K562 (cell line): ENCODE measurements at places on chromosomes 3 and 15. TPM values are rescaled to one million over a fixed set of nuclear protein-coding genes. Genes with fewer than 3 reads are reported as not detected.

TRAIP gene
- 20.2 and 24.7 TPM in 2 replicates for total RNA-seq

SNX22 gene
- 1.8 and 3.0 TPM in 2 replicates for total RNA-seq

TMEM207 gene
- total RNA-seq = not detected in 2 replicates

KLHDC8B gene
- total RNA-seq = 32.9 and 34.1 TPM in 2 replicates

BAHD1 gene
- total RNA-seq = 33.6 and 38.5 TPM in 2 replicates

ECE2 gene
- total RNA-seq = not detected in 2 replicates

SMARCC1 gene
- 195 and 199 TPM in 2 replicates for total RNA-seq

NR2E3 gene
- not detected in 2 replicates for total RNA-seq

HESX1 gene
- total RNA-seq = 0.16 and 0.34 TPM in 2 replicates

ALG1L2 gene
- 0.53 TPM in 1 of 2 replicates, not detected in the other for total RNA-seq

DOCK3 gene
- 0.02 TPM in 2 replicates for total RNA-seq

SYNM gene
- total RNA-seq = 0.18 TPM in 2 replicates

DNA sequence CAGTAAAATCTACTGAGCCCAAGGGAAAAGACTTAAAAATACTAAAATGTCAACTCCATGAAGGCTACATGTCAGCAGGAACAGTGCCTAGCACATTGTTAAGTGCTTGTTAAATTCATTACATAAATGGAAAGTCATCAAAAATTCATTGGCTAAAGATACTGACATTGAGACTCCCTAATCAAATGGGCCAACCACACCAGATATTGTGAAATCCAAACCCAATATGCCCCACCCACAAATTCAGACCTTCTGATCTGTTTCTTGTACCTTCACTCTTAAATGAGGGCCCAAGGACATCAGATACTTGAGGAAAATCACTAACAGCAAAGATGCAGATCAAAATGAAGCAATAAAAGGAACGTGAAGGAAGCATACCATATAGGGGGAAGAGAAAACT, 20.7 kb downstream of the MRPS22 start:
- H3K36me3 ChIP-seq = peaks cover 96% of the 10 kb centered on the region
- no peak overlapping the region for H3K4me3 ChIP-seq
- no peak for DNase-seq
- no peaks in the 10 kb centered on the region for H3K27me3 ChIP-seq
- no peaks in the 10 kb centered on the region for H3K4me1 ChIP-seq

- DNase-seq = no peak
- H3K4me1 ChIP-seq = no peaks in the 10 kb centered on the region
- no peaks in the 10 kb centered on the region for H3K36me3 ChIP-seq
- no peak overlapping the region for H3K4me3 ChIP-seq
- H3K27me3 ChIP-seq = no peaks in the 10 kb centered on the region
Measured at GRCh38 chr3:55675478-55675877, 188.4 kb upstream of the WNT5A start.

GRCh38 chr3:86152620-86153019, 838.3 kb downstream of the VGLL3 start:
- H3K4me1 ChIP-seq = no peaks in the 10 kb centered on the region
- DNase-seq = no peak
- no peak overlapping the region for H3K27ac ChIP-seq
- no peak overlapping the region for H3K4me3 ChIP-seq
- no peaks in the 10 kb centered on the region for H3K27me3 ChIP-seq

GRCh38 chr3:123036352-123037014, 8.9 kb upstream of the SEMA5B start:
- H3K36me3 ChIP-seq = no peaks in the 10 kb centered on the region
- no peaks in the 10 kb centered on the region for H3K4me1 ChIP-seq

DNA sequence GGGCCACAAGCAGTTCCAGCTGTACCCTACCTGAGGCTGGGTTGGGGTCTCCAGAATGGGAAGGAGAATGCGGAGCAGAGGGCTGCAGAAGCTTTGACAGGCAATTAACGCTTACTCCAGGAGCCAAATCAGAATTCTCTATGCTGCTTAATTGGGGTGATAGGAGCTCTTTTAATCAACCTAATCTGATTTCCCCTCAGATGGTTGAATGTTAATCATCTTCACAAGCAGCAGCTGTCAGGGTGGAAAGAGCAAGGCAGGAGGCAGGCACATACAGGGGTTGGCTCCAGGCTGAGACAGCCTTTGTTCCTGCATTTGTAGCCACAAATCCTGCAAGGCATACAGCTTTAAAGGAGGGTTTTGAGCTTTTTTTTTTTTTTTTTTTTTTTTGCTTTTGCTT, 2.6 kb downstream of the CILP start:
- H3K36me3 ChIP-seq = no peaks in the 10 kb centered on the region
- H3K27ac ChIP-seq = no peak overlapping the region
- no peak for DNase-seq
- peaks cover 37% of the 10 kb centered on the region for H3K27me3 ChIP-seq
- no peak overlapping the region for H3K4me3 ChIP-seq
- peaks cover 25% of the 10 kb centered on the region; the same call in 1 of the 2 replicates for H3K4me1 ChIP-seq

GRCh38 chr15:73518876-73519733, 76.1 kb downstream of the REC114 start:
- H3K36me3 ChIP-seq = no peaks in the 10 kb centered on the region
- no peaks in the 10 kb centered on the region for H3K27me3 ChIP-seq
- no peak overlapping the region for H3K4me3 ChIP-seq
- no peak for DNase-seq
- peaks cover 2% of the 10 kb centered on the region; the same call in 1 of the 2 replicates for H3K4me1 ChIP-seq

DNA sequence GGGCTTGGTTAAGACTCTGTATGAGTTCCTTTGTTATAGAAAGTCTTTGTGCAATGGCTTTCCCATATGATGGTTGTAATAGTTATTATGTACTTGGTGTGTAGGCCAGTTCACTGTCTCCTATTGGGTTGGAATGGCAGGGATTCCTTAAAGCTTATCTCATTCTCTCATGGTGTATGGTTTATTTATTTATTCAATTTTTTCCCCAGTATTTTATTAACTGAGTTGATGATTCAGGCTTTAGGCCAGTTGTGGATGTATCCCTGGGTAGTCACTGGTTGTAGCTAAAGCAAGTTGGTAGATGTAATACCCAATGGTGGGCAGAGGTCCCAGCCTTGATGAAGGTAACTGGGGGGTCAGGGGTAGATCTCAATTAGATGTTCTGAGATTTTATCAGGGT, 349.4 kb downstream of the DOCK3 start:
- H3K27ac ChIP-seq = no peak overlapping the region
- no peak overlapping the region for H3K4me3 ChIP-seq
- H3K27me3 ChIP-seq = no peaks in the 10 kb centered on the region
- H3K36me3 ChIP-seq = no peaks in the 10 kb centered on the region
- DNase-seq = no peak

DNA sequence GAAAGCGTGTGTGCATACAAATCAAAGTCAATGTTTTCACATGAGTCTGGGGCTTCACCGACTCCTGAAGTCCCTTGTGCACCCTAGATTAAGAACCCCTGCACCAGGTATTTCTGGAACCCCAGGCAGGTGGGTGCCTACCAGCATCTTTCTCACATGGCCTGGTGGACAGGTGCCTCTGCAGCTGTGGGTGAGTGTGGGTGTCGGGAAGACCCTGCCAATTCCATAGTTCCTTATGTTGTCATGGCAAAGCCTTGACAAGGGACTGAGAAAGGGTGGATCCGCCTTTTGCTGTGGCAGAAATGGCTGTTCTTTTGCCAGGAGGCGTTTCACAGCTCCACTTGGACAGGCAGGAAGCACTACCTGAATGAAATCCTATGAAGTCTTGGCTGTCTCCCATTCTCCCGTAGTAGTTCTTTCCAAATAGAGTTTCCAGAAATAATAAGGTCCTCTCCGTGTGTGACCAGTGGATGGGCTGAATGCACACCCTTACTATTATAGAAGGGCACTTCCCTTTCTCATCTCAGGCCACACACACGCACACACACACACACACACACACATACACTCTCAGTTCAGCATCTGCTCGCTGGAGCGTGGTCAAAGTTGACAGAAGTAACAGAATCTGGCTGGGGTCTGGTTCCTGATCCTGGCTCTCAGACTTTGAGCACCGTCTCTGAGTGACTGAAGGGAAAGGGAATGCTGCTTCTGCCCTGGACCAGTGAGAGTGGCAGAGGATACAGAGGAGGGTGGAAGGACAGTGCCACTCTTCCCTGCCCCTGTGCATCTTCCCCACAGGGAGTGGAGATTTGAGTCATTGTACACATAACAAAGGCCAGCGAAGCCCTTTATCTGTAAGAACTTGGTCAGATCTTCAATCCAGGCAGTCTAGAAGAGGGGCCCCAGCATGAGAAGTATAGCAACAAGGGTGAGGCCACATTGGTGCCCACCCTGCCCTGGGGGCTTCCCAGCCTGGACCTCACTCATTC, 38.7 kb downstream of the PDIA5 start:
- no peak for DNase-seq
- H3K4me1 ChIP-seq = no peaks in the 10 kb centered on the region
- no peak overlapping the region for H3K4me3 ChIP-seq
- no peaks in the 10 kb centered on the region for H3K27me3 ChIP-seq
- H3K36me3 ChIP-seq = peaks cover 88% of the 10 kb centered on the region; the same call in 2 of the 3 replicates

- no peaks in the 10 kb centered on the region for H3K36me3 ChIP-seq
- H3K4me3 ChIP-seq = no peak overlapping the region
- DNase-seq = no peak
Measured at GRCh38 chr3:108106031-108106430, 15.2 kb upstream of the CD47 start.

DNA sequence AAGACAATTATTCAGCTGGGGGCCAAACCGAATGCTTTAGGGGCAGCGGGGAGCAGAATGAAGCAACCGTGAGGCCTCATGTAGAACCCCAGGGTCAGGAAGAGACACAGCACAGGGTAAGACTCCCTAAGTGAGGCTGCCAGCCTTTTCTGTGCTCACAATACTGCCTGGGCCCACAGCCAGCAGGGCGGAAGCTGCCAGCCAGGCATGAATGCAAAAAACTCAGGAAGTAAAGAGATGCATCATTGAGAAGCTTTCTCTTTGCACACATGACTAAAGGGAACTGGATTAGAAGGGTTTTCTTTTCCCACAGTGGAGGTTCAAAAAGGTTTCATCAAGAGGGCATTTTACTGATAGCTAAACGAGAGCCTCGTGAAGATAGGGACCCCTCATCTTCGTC, 33.3 kb downstream of the CA12 start:
- no peak overlapping the region for H3K27ac ChIP-seq
- no peaks in the 10 kb centered on the region for H3K27me3 ChIP-seq
- no peaks in the 10 kb centered on the region for H3K36me3 ChIP-seq
- H3K4me1 ChIP-seq = peaks cover 16% of the 10 kb centered on the region
- no peak overlapping the region for H3K4me3 ChIP-seq
- no peak for DNase-seq

- peak overlapping the region; percentile 42; the same call in 2 of the 3 replicates for H3K27ac ChIP-seq
- H3K36me3 ChIP-seq = no peaks in the 10 kb centered on the region; the same call in 2 of the 3 replicates
- no peaks in the 10 kb centered on the region for H3K27me3 ChIP-seq
Measured at GRCh38 chr15:85024509-85025336, 43.1 kb downstream of the PDE8A start.

DNA sequence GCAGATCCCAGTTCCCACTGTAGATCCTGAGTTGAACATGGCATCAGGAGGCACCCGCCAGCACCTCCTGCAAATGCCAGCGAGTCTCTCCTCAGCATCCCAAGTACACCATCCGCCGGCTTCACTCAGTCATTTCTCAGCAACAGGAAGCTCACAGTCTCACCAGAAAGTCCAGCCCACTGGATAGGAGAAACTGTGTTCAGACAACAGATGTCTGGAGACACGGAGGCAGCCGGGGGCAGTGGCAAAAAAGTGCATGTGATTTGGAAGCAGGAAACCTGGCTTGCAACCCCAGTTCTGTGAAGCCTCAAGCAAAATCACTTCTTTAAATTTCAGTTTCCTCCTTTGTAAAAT, 68.7 kb downstream of the SRGAP3 start:
- no peak for DNase-seq
- no peaks in the 10 kb centered on the region for H3K36me3 ChIP-seq
- H3K27me3 ChIP-seq = peaks cover 49% of the 10 kb centered on the region
- no peak overlapping the region for H3K4me3 ChIP-seq

DNA sequence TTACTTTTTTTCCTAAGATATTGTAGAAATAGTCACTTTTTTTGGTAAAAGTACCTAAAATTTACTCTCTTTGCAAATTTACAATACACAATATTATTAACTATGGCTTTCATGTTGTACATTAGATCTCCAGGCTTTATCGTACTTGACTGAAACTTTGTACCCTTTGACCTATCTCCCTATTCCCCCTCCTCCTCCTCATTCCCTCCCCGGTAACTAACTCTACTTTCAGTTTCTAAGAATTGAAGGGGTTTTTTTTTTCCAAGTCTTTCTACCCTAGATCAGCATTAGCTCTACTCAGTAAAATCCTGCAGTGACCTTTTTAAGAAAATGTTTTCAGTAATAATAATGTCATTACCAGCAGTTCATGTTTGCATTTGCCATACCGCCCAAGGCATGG, 10.1 kb downstream of the HACL1 start:
- no peak overlapping the region for H3K27ac ChIP-seq
- no peaks in the 10 kb centered on the region for H3K4me1 ChIP-seq
- peaks cover 22% of the 10 kb centered on the region; the same call in 2 of the 3 replicates for H3K36me3 ChIP-seq
- DNase-seq = no peak
- no peaks in the 10 kb centered on the region for H3K27me3 ChIP-seq

DNA sequence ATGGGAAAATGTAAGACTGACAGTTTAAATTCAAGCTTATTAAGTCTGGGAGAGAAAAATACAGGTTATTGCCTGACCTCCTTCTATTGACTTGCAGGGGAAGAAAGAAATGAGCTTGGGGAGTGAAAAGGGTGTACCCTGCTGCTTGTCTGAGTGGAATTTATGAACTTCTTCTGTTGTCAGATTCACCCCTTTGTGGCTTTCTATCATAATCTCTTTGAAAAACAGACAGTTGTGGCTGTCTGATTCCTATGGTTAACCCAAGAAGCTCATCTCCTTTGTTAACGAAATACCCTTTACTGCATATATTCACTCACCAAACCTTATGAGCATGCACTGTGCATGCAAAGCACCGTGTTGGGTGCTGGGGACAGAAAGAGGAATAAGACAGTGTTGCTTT, 22.5 kb downstream of the GPD1L start:
- H3K4me1 ChIP-seq = peaks cover 4% of the 10 kb centered on the region; the same call in 1 of the 3 replicates
- no peaks in the 10 kb centered on the region for H3K27me3 ChIP-seq
- no peak overlapping the region for H3K4me3 ChIP-seq
- H3K27ac ChIP-seq = no peak overlapping the region
- no peaks in the 10 kb centered on the region for H3K36me3 ChIP-seq
- no peak for DNase-seq

DNA sequence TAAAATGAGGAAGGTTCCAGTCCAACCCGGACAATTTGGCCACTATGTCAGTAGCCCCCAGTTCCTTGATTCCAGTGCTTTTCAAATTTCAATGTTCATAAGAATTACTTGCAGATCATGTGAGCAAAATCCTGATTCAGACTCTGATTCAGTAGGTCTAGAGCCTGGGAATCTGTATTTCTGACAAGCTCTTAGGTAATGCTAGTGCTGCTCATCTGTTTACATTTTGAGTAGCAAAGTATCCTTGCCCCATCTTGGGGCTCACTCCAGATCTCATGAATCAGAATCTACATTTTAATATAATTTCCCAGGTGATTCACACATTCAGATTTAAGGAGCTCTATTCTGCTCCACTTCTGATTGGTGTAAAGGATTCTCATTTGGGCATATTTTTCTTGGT, 142.0 kb downstream of the NAALADL2 start:
- H3K36me3 ChIP-seq = no peaks in the 10 kb centered on the region
- no peaks in the 10 kb centered on the region for H3K4me1 ChIP-seq
- no peak for DNase-seq
- H3K27ac ChIP-seq = no peak overlapping the region
- no peak overlapping the region for H3K4me3 ChIP-seq
- H3K27me3 ChIP-seq = no peaks in the 10 kb centered on the region

GRCh38 chr3:14844386-14845170, 25.8 kb downstream of the FGD5 start:
- H3K4me1 ChIP-seq = peaks cover 14% of the 10 kb centered on the region; the same call in 2 of the 3 replicates
- no peaks in the 10 kb centered on the region for H3K36me3 ChIP-seq
- H3K27me3 ChIP-seq = peaks cover 24% of the 10 kb centered on the region
- H3K27ac ChIP-seq = no peak overlapping the region
- DNase-seq = no peak

GRCh38 chr3:103617961-103618360, 1183.1 kb downstream of the ZPLD1 start:
- no peak for DNase-seq
- H3K4me1 ChIP-seq = no peaks in the 10 kb centered on the region
- H3K36me3 ChIP-seq = no peaks in the 10 kb centered on the region
